ENCODE measurements at places on chromosomes 13 and 19.

- peak; percentile 73 for DNase-seq
Observed at GRCh38 chr19:37506387-37507166, at the start of gene ZNF793. TSS of gene ZNF793 (plus strand) at chr19:37506939. CDS start at chr19:37523440, 16,501 bp downstream.

DNA sequence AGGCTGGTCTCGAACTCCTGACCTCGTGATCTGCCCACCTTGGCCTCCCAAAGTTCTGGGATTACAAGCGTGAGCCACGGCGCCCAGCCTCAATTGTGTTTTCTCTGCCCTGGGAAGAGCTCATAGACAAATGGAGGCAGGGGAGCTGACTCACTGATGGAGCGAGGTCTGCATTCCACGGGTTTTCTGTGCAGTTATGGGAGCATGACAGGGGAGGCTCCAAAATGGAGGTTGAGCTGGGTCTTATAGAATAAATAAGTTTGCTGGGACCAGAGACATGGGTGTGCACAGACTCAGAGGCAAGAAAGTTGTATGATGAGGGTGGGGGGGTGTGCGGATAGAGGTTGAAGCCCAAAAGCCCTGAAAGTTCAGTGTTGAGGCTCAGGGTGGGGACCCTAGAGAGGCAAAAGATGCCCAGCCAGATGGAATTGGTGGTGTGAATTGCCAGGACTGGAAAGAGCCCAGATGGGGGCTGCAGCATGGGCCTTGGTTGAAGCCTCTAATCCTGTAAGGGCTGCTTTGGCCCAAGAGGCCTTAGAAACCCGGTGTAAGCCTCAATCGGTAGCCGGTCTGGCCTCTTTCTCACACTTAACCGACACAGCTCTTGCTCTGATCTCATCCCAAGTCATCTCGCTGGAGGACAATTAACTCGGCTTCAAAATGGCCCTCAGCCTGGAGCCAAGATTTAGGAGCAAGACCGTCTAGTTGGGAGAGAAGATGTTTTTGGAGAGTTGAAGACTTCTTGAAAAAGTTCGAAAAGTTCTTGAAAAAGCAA lies 1.9 kb downstream of the TPM4 start:
- DNase-seq = peak; percentile 31

DNA sequence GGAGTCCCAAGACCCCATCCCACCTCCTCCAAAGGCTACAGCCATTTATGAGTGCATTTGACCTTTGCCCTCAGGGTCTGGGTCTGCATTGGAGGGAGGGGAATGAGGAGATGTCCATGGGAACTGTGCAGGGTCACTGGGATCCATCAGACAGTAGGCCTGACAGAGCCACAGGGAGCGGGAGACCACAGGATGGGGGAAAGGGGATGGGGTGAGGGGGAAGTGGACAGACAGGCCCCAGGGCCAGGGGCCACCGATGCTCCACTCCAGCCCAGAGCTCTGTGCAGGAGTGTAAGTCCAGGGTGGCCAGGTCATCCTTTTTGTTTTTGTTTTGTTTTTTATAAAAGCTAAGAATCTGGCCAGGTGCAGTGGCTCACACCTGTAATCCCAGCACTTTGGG lies 82.5 kb downstream of the CHST8 start:
- DNase-seq = no peak

DNA sequence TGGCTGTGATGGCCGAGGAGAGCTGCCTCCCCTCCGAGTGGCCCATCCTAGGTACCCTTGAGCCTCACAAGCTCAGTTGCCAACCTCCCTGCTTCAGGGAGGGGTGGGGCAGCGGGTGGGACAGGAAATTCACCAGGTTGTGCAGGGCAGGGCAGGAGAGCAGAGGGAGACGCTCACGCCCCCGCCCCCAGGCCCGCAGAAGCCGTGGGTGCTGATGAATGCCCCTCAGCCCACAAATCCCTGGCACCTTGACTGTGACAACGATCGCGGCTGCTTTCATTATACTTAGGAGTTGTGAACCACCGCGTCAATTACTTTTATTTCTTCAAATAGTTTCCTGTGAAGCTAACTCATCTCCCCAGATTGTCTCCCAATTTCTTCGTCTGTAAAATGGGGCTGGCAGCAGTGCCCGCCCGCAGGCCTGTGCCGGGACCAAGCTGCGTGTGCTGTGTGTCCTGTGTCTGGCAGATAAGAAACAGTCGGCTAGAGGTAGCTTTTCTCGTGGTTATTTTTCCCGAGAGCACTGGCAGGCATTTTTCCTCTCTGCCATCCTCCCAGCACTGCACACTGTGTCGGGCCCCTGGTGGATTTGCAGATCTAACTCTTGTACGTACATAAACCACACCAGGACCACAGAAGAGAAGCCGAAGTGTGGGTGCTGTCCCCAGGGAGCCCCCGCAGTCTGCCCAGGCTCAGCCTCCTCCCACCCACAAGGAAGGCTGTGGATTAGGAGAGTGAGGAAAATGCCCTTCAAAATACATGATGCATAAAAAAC lies 7.9 kb upstream of the RASA3 start:
- DNase-seq = no peak

GRCh38 chr19:44718441-44719261 lies 19.7 kb downstream of the CEACAM16 start:
- peak; percentile 63 for DNase-seq

GRCh38 chr19:29666578-29667386 lies 1.5 kb downstream of the PLEKHF1 start:
- DNase-seq = peak; percentile 85

GRCh38 chr19:45820413-45821102 lies 5.5 kb upstream of the RSPH6A start:
- DNase-seq = no peak

DNA sequence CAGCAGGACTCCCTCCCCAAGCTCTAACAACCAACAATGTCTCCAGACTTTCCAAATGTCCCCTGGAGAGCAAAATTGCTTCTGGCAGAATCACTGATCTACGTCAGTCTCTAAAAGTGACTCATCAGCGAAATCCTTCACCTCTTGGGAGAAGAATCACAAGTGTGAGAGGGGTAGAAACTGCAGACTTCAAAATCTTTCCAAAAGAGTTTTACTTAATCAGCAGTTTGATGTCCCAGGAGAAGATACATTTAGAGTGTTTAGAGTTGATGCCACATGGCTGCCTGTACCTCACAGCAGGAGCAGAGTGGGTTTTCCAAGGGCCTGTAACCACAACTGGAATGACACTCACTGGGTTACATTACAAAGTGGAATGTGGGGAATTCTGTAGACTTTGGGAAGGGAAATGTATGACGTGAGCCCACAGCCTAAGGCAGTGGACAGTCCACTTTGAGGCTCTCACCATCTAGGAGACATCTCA lies 6.2 kb upstream of the CEACAM5 start:
- no peak for DNase-seq

- peak; percentile 18 for DNase-seq
Observed at GRCh38 chr13:49219647-49220035, 497 bp upstream of the MLNR start.

Data from GM03348 (cell line).